ENCODE measurements at places on chromosomes 5 and 9.
A peak's percentile ranks its signal among the peaks of the same experiment; 100 is the strongest.

GRCh38 chr5:102823441-102823874 is 68.4 kb downstream of the PAM start:
- no peak for DNase-seq

- DNase-seq: no peak
These were observed 13.1 kb upstream of the IFNA14 start for GRCh38 chr9:21252721-21253547.

DNA sequence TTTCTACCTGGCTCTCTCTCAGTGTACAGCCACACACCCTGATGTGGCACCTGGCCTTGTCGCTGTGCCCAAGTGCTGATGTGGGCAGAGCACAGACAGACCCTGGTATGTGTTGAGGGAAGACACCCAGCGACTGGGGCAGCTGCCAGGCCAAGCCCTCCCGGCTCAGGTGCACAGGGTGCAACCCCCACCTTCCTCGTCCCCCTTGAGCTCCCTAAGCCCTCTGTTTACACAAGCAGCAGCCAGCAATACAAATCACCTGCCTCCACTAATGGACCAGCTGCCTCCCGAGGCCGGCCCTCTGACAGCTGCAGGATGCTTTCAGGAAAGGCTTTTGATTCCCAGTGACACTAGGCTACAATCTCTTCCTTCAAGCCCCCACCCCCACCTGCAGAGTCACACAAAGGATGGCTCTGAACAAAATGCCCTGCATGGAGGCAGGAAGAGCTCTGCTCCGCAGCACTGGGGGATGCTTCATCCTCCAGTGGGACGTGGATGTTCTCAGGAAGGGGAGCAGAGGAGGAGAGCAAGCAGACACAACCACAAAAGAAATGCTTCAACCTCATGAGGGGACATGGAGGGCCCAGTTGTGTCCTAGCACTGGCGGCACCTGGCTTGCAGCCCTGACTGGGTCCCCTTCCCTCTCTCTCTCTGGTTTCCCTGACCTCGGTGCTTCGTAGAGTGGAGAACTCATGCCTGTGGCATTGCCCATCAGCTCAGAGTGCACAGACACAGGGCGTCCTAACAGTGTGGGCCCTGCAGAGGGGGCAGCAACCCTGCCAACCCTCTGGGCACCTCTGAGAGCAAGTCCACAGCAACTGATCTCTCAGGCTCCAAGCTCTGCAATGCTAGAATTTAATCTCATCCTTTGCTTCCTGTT is 140.8 kb downstream of the BARX1 start:
- no peak for DNase-seq

GRCh38 chr9:20837166-20837565 is 153.1 kb downstream of the FOCAD start:
- DNase-seq: no peak

DNA sequence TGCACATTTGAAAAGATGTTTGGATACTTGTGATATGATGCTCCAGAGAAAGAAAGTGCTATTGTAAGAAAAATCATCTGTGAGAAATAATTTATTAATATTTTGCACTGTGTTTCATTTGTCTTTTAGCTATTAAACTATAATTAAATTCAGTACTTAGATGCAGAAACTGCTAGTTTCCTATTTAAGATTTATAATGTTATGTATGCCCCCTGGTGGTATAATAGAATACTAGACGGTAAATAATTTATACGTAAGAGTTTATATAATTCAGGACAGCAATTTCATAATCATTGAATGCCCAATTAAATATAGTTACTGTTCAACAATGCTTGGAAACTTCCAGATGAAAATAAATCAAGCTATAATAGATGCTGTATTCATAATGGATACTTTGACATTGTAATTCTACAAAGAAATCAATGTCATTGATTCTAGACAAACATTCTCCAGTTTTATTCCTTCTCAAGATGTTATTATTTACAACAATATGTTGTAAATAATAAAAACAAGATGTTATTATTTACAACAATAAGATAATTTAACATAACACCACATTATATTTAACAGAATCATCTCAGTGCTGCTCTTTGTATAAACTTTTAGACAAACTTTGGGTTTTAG is 101.0 kb downstream of the TMEM232 start:
- peak; percentile 59 for DNase-seq

DNA sequence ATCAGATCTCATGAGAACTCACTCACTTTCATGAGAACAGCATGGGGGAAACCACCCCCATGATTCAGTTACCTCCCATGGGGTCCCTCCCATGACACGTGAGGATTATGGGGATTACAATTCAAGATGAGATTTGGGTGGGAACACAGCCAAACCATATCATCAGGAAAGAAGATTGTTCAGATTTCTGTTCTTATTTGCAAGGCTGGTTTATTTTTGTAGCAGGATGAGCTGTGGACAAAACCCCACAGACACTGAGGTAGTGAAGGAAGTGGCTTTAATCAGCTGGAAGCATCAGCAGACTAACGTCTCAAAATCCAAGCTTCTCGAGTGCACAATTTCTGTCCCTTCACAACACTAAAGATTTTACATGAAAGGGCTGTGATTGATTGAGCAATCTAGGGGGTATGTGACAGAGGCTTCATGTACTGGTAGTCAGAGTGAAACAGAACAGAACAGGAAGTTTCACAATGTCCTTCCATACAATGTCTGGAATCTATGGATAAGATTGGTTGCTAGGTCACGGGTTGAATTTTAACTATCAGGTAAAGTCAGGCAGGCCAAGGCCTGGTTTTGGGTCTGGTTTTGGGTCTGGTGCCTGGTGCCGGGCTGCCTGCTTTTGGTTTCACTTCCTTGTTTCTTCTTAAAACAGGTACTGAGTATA is 91.3 kb upstream of the ZNF366 start:
- no peak for DNase-seq

DNA sequence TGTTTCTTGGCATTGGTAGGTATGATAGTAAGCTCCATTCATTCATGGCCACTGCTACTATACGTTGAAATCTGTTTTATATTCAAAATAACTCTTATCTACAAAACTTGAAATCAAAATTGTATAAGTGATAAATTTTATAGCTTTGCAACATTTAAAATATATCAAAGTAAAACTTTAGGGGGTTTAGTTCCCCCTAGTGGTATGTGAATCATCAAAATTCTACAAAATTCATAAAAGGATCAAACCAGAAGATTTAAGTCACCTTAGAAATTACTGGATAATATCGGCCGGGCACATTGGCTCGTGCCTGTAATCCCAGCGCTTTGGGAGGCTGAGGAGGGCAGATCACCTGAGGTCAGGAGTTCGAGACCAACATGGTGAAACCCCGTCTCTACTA is 243.0 kb upstream of the CDH18 start:
- DNase-seq: no peak

GRCh38 chr5:93302711-93303110 is 278.3 kb downstream of the NR2F1-AS1 start:
- no peak for DNase-seq

- no peak for DNase-seq
These were observed 53.3 kb upstream of the SLIT3 start for GRCh38 chr5:169354263-169354662.

DNA sequence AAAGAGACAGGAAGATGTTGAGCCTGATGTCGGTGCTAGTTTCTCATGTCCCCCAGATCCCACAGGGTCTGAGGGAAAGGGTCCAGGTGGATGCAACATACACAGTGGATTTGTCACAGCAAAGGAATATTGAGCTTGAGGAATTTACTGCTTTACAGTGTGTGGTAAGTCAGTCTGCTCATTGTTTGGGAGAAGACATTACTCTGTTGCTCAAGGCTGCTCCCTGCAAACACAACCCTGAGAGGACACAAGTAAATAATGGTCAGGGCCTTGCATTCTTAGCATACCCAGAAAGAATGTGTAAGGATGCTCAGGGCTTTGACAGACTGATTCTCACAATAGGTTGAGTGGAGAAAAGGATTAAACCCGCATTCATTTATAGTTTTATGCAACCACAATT is 7.3 kb upstream of the MAN2A1 start:
- no peak for DNase-seq

DNA sequence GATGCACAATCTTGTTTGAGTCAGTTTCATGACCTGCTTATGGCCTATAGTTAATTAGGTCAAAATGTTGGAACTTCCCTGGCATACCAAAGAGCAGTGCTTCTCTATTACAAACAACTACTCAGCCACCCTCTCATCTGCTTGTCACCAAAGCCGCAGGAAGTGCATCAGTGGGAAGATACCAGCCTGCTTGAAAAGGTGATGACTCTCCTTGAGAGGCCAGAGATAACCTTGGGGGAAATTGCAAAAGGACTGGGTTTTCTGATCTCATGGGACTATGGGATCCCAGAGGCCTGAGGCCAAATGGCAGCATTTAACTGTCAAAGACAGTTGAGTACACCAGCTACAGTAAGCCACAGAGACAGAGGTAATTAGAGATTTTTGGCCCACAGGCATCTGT is 69.9 kb downstream of the C9orf57 start:
- no peak for DNase-seq

DNA sequence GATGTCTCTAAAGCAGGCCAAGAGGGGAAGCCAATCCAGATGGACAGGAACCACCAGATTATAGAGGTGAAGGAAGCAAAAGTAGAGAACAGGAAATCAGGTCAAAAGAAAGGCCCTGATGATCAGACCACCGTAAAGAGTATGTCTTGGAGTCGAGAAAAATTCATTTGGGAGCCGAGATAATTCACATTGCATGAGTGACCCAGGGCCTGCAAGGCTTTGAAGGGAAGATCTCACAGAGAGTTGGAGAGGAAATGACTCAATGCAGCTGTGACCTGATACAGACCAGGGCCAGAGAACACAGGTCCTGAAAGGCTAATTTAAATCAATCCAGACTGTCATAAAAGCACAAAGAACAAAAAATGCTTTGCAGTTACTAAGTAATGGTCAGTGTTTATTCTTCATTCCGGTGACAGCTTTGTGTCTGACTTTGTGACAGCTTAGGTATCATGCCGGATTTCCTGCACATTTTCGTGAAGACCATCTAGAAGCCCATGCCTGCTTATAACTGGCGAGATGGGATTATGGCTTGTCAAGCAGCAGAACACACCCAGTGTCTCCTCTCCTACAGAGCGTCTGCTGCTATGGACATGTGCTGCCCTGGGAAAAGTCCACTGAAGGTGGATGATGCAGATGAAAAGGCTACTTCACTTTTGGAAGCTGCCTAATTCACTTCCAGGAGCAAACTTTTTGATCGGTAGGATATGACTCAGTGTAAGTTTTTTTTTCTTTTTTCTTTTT is 5.8 kb upstream of the ACTBL2 start:
- no peak for DNase-seq

- no peak for DNase-seq
These were observed 35.8 kb downstream of the DCAF10 start for GRCh38 chr9:37836386-37836785.

DNA sequence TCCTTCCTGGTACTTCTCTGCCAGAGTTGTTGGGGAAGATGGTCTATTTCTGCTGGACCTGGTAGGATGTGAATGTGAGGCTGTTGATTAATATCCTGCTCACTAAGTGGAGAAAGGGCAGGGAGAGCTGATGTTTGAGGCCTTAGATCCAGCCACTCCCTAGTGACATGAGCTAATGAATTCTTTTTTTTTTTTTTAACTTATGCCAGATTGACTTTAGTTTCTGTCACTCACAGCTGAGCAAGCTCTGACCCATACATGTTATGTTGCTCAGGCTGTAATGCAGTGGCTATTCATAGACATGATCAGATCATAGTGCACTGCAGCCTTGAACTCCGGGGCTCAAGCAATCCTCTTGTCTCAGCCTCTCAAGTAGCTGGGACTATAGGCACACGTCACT is 75.1 kb upstream of the SPRY4 start:
- no peak for DNase-seq

DNA sequence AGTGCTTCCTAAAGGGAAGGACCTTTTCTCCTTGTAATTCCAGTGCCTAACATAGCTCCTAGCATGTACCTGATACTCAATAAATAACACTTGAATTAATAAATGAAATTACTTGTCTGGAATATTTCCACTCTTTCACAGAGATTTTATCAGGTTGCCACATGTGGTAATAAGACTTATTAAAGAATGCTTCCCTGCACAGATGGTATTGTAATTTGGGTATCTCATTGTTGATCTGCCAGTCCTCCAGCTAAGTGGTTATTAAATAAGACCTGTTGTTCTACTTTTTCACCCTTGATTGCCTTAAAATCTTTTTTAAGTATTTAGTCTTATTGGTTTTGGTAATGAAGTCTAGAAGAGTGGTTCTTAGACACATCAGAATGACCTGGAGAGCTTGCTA is 28.1 kb upstream of the CETN3 start:
- no peak for DNase-seq

- no peak for DNase-seq
These were observed 15.3 kb downstream of the IFNA5 start for GRCh38 chr9:21289848-21290247.

DNA sequence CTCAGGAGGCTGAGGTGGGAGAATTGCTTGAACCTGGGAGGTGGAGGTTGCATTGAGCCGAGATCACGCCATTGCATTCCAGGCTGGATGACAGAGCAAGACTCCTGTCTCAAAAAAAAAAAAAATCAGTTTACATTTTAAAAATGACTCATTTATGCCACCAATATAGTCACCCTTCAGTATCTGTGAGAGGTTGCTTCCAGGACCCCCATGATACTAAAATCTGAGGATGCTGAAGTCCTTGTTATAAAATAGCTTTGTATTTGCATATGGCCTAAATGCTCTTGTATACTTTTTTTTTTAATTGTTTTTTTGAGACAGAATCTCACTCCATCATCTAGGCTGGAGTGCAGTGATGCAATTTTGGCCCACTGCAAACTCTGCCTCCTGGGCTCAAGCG is 5.8 kb downstream of the OCLN start:
- no peak for DNase-seq

DNA sequence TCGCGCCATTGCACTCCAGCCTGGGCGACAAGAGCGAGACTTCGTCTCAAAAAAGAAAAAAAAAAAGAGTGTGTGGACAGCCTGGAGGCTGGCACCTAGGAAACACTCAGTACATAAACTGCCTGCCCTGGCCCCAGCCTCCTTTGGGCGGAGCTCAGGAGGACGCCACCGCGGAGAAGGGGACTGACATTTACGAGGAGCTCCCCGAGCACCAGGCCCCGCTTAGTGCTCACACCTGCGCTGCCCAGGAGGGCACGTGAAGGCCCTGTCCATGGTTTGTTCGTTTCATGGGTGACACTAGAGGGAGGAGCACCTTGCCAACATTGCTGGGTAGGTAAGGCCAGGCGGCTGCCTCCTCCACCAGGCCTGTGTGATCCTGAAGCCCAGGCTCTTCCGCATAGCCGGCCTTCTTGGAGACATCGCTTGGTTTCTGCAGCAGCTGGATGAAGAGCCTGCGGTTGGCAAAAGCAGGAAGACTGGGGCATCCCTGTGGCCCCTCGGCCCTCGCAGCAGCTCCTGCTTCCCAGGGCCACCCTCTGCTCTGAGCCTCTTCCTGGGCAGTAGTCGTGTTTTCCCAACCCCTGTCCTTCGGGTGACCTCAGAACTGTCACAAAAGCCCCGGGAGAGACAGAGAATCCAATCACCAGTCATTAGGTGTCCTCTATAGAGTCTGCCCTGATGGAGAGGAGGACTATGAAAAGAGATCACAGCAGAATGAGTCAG is 26.2 kb upstream of the LAMC3 start:
- DNase-seq: no peak

All from amniotic stem cell (primary cell).